HuH-7 (cell line): ENCODE measurements at places on chromosomes 13 and 19.

GRCh38 chr19:4369109-4369887 is 25.9 kb downstream of the MPND start:
- DNase-seq, result no peak

DNA sequence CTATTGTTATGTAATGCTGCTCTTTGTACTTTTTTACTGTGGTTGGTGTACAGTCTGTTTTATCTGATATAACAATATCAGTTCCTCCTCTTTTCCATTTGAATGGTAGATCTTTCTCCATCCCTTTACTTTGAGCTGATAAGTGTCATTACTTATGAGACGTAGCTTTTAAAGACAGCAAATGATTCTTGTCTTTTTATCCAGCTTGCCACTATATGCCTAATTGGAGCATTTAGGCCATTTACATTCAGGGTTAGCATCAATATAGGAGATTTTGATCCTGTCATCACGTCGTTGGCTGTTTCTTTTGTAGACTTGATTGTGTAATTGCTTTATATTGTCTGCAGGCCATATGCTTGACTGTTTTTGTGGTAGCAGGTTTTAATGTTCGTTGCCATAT is 894.2 kb upstream of the ATXN8OS start:
- DNase-seq, result no peak

DNA sequence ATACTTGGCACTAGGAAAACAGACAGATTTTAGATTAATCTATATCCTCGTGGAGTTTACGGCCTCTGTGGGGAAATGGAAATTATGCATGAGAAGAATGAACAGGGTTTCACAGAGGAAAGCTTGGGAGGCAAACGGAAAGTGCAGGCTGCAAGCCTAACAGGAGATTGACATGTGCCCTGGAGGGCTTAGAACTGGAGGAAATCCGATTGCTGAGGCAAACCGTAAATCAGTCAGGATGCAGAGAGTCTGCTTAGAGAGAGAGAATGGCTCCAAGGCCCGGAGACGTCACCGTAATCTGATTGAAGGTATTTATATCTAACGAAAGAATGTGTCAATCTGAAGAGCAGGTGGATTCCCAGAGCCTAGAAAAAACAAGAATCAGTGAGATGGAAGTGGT is 143.2 kb downstream of the KATNAL1 start:
- no peak for DNase-seq

- DNase-seq, result no peak
Measured at GRCh38 chr19:36113894-36114720, 568 bp downstream of the POLR2I start.

- DNase-seq, result no peak
Measured at GRCh38 chr19:7678971-7679751, 1.5 kb upstream of the TRAPPC5 start.

DNA sequence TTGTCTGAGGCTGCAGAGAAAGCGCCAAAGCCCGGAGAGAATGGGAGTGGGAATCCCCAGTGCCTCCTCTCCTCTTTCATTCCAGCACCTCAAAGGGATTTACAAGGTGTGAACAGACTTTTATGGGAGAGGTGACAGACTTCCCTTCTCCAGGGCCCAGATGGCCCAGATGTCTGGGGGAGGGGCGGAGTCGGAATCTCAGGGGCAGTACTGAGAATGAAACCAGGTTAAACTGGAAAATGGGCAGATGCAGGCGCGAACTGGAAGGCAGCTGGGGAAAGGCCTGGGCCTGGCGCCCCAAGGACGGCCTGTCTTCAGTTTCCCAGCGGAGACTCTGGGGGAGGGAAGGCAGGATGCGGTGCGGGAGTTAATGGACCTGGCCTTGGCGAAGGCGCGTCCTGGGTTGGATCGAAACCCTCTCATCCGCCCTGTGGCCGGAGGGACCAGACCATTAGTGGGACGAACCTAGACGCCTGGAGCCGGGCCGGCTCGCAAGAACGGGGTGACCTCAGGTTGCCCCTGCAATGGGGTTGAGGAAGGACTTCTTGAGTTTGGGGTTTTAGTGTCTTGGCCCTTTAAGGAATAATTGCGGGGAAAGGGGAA is 592 bp upstream of the TRIP10 start:
- no peak for DNase-seq

- no peak for DNase-seq
Measured at GRCh38 chr13:89205856-89206520, 1534.8 kb downstream of the SLITRK5 start.
